Stimulated activated CD8-positive, alpha-beta memory T cell treated with anti-CD3 and anti-CD28 coated beads, Interleukin-7, amount 100 ng/mL, for 24 hours (primary cell): ENCODE measurements at places on chromosomes 11 and 22.

GRCh38 chr22:22429369-22430108 is 79.0 kb downstream of the ZNF280B start:
- no peak for DNase-seq

- DNase-seq, result no peak
Observed at GRCh38 chr11:76152741-76153570, 53.3 kb downstream of the WNT11 start.

DNA sequence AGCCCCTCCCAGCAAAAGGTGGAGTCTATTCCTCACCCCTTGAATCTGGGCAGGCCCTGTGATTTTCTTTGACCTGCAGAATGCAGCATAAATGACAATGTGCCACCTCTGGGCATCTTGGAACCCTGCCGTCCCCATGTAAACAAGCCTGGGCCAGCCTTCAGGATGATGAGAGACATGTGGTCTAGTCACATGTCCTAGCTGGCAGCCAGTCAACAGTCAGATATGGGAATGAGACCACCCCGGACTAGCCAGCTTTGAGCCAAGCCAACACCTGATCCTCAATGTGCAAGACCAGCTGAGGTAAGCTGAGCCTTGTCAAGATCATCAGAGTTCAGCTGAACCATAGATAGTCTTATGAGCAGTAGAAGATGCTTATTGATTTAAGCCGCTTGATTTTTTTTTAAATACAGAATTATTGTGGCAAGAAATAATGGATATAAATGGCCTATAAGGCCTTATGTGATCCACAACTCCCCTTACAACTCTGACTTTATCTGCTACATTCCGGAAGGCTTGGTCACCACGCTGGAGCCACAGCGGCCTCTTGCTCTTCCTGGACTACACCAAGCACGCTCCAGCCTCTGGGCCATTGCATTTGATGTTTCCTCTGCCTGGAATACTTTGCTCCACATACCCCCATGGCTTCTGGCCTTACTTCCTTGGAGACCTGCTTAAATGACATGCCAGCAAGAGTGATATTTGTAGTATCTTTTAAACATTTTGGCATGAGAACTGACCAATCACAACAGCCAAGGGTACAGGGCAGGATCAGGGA is 225.9 kb upstream of the SESN3 start:
- DNase-seq, result no peak

DNA sequence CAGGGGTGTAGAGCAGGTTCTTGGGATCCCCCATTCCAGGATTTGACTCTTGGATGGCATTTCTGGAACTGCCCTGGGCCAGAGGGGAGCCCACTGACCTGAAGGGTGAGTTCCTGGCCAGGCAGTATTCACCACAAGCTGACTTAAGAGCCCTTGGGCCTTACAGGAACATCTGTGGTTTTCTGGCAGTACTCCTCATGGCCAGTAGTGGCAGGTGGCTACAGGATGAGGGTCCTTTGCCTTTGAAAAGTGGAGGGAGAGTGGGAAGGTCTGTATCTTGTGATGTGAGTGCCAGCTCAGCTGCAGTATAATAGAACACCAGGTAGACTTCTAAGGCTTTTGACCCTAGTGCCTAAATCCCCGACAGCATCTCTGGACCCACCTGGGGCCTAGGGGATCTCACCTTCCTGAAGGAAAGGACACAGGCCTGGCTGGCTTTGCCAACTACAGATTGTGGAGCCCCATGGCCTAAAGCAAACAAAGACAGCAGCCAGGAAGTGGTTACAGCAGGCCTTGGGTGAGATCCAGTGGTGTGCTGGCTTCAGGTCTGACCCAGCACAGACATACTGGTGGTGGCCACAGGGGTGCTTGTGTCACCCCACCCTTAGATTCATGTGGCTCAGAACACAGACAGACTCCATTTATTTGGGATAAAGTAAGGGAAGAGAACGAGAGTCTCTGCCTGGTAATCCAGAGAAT is 9.0 kb downstream of the OR51S1 start:
- DNase-seq, result no peak

DNA sequence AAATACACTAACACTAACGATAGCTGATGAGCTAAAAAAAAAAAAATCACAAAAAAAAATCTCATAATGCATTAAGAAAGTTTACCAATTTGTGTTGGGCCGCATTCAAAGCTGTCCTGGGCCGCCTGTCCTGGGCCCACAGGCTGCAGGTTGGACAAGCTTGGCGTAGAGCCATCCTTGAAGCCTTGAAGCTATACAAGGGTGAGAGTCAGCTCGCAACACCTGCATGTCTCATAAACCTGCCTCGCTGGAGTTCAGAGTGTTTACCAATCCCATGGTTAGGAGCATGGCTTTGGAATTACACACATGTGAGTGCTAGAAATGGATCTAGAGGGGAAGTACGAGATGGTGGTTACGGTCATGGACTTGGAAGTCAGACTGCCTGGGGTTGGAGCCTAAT is 453.7 kb downstream of the INSC start:
- no peak for DNase-seq

GRCh38 chr22:46897246-46897623 is 134.8 kb downstream of the TBC1D22A start:
- no peak for DNase-seq

DNA sequence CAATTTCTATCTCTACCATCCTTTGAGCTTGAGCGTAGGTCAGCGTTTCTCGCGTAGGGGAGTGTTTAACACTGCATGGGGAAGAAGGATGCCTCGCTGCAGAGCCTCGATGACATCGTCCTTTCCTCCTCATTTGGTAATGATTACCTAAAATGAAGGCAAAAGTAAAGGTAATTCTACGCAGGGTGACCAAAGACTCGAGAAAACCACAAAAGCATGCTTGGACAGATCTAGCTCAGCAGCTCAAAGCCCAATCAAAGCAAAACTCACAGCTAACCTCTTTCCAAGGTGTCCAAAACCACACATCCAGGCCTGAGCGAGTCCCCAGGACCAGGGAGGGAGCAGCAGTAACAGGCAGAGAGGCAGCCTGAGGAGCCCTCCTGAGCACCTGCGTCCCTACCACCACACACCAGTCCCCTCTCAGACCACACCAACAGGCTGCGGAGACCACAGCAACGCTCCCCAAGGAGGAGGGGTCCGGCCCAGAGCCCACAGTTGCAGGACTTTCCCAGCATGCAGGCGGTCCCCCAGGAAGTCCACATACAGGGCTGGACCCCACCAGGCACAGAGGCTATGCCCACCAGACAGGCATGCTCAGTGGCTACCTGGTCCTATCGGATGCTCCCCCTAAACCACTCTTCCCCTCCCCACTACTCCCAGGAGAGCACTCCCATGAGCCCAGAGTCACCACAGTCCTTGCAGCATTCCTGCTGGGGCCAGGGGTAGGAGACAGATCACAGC is 3.3 kb downstream of the BRD1 start:
- no peak for DNase-seq
